ENCODE measurements at places on chromosomes 3 and 15. TPM values are rescaled to one million over a fixed set of nuclear protein-coding genes. Genes with fewer than 3 reads are reported as not detected.

DNA sequence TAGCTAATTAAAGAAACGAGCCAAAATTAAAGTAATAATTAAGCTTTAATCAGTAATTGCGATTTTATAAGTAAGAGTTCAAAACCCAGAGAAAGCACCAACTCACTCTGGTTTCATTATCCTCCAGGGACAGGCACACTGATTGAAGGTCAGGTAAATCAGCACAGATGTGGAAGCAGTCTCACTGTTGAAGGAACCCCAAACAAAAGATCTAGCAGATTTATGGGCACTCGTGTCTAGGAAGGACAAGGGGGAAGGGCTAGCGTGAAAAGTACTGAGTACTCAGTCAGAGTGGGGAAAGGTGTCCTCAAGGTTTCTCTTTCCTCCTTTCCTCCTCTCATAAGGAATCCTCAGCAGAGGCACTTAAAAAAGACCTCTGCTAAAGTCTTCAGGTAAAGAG lies 320.1 kb downstream of the PYDC2 start:
- DNase-seq, result no peak

DNA sequence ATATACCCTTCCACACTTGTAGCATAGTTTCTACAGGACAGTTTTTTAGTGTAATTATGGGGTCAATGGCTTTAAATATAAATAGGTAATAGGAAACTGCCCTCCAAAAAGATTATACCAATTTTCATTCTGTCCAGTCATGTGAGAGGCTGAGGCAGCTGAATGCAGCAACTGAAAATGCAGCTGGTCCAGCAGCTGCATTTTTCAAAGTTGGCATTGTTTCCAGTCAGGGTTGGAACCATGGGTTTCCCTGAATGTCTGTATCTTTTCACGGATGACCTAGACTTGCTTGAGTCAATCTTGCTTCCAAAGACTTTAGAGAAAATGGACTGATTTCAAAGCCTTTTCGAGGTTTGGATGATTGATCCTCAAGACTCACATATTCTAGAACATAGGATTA lies 9.9 kb upstream of the KNL1 start:
- no peak for DNase-seq

DNA sequence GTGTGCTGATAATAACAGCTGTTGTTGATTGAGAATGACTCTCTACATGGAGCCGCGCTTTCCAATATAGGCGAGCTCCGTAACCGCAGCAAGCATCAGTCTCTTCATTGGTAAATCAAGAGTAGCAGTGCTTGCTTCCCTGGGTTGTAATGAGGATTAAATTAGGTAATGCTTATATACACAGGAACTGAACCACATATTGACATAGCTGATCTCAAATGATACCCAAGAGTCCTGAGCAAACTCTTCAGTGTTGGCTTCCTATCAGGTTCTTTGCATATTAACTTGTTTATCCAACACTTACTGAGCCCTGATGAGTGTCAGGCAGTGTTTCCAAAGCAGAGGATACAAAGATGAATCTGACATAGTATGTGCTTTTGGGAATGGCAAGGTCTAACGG lies 46.4 kb upstream of the SLCO3A1 start:
- no peak for DNase-seq

DNA sequence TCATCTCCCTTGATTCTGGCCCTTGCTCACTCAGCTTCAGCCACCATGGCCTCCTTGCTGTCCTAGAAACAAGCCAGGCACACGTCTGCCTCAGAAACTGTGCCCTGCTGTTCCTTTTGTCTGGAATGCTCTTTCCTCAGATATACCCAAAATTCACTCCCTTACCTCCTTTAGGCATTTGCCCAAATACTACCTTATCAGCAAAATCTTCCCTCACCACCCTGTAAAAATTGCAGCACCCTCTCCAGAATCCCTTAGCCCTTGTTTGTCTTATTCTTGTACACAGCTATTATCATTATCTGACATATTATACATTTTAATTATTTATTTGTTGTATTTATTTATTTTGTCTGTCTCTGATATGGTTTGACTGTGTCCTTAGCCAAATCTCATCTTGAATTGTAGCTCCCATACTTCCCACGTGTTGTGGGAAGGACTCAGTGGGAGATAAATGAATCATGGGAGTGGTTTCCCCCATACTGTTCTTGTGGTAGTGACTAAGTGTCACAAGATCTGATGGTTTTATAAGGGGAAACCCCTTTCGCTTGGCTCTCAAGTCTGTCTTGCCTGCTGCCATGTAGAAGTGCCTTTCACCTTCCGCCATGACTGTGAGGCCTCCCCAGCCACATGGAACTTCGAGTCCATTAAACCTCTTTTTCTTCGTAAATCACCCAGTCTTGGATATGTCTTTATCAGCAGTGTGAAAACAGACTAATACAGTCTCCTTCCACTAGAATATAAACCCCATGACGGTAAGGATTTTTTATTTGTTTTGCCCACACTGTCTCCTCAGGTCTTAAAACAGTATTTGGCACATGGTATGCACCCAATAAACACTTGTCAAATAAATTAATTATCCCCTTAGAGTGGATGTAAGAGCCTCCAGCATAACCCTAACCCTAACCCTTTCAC lies 60.0 kb upstream of the STT3B start:
- DNase-seq, result peak; percentile 22

The COL6A5 gene
- not detected for polyA plus RNA-seq

- DNase-seq, result peak; percentile 6
These were observed 3.3 kb downstream of the FETUB start for GRCh38 chr3:186643493-186643892.

The GOLGA6L7 gene
- polyA plus RNA-seq, result not detected

GRCh38 chr3:162489853-162490252 lies 993.2 kb downstream of the OTOL1 start:
- no peak for DNase-seq

GRCh38 chr3:187967993-187968392 lies 186.0 kb upstream of the LPP start:
- no peak for DNase-seq

The COX17 gene
- polyA plus RNA-seq, result 102 TPM

DNA sequence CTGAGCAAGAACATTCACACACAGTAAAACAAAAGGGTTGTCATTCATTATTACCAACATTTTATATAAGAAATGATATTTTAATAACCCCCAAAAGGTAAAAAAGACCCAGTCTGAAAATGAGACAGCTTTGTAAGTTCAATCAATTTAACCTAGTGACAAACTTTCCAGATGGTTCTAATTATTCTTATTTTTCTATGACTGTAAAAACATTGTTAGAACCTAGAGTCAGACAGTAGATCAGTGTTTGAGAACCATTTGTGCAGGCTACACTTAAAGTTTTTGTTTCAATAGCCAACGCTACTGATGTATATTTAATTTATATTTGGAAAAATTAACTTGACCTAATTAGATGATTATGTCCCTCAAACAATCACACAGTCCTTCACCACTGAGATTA lies 708.4 kb upstream of the CBLB start:
- DNase-seq, result no peak

- no peak for DNase-seq
These were observed 105.7 kb downstream of the LRTM1 start for GRCh38 chr3:54822206-54822605.

The RHCG gene
- polyA plus RNA-seq, result not detected

- DNase-seq, result no peak
These were observed 2.6 kb downstream of the CYP19A1 start for GRCh38 chr15:51335538-51336410.

The SLC9C1 gene
- polyA plus RNA-seq, result not detected

DNA sequence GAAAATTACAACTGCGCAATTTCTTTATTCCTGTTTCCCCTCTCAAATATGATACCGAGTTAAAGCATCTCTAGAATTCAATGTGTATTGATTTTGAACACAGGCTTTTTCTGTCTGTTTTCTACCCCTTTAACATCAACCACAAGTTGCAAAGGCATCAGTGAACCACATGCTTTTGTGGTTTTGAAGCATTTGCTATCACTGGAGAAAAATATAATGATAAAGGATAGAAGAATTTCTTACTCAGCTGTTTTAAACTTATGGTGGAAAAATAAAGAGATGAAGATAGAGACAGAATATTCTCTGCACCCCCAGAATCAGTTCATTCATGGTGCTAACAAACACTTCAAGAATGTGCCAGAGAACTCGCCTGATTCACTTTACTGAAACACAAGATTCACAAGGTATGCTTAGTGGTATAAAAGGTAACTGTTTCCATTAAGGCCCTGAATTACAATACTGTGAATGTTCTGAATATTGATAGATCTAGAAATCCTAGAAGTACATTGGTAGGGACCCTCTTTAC lies 9.5 kb upstream of the DPPA4 start:
- DNase-seq, result no peak

The SKOR1 gene
- polyA plus RNA-seq, result not detected

- no peak for DNase-seq
These were observed 91.6 kb downstream of the PPARG start for GRCh38 chr3:12380461-12380860.

DNA sequence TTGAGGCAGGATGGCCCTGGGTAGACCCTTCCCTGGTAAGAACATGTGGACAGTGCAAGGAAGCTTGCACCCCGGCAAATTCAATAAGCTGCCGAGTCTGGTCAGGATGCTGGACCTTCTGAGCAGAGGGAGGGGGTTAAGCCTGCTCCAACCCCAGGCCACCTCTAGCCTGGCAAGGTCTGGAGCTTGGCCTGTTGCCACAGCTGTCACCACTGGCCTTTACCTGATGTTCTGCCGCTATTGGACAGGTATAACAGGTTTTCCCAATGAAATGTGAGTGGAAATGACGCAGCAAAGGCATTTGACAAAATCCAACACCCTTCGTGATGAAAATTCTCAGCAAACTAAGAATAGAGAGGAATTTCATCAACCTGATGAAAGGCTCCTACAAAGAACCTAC lies 699 bp upstream of the MESP1 start:
- no peak for DNase-seq

The RTP3 gene
- polyA plus RNA-seq, result not detected

DNA sequence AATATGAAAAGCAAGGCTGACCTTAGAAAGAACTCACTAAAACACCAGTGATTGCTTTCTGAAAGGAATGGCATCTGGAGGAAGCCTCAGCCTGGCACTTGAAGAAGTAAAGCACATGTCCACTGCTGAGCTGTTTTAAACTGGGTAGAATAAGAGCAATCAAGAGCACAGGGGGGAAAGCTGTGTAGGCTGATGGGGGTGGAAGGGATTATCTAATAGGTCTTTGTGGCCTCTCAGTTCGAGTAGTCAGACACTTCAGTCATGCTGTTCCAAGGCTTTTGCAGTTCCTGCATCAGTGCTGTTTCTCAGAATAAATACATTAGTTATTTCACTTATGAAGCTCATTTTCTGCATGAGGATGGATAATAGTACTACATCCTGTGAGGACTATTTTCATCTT lies 22.6 kb downstream of the CCDC191 start:
- no peak for DNase-seq

GRCh38 chr3:124203292-124203691 lies 211.4 kb upstream of the ROPN1 start:
- DNase-seq, result no peak

GRCh38 chr3:152505926-152506325 lies 237.2 kb downstream of the MBNL1 start:
- no peak for DNase-seq

The GOLGA6A gene
- not detected for polyA plus RNA-seq

DNA sequence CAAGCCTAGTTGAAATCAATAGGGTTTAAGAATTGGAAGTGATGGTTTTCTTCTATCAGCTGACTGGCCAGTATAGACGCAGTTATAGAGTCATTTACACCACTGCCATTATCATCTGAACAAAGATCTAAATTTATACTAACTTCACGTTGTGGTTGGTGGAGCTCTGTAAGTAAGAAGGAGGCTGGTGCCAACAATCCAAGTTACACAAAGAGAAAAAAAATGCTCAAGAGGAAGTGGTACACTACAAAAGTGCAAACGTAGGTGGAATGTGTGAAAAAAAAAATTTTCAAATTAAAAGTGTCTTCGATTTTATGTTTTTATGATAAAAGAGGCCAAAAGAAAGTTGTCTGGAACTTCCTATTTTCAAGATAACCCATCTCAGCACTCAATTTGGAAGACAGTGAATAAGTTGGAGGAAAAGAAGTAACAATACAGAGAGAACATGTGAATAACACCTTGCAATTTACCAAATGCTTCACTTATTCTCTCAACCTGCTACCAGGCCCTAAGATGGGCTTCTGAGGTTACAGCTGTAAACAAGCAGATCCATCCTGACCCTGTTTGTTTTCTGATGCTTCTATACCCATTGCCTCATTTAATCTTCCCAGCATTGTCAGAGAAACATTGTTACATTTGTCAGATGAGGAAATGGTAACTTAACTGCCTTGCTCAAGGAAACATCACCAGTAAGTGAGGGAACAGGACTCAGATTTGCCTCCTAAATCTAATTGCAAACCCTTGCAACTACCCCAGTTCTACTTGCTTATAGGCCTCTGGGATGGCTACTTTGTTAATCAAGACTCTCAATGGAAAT lies 12.0 kb upstream of the TASOR start:
- peak; percentile 65 for DNase-seq

The GOLGA8K gene
- not detected for polyA plus RNA-seq

The RCCD1 gene
- 1.6 TPM for polyA plus RNA-seq

The TM4SF1 gene
- not detected for polyA plus RNA-seq

DNA sequence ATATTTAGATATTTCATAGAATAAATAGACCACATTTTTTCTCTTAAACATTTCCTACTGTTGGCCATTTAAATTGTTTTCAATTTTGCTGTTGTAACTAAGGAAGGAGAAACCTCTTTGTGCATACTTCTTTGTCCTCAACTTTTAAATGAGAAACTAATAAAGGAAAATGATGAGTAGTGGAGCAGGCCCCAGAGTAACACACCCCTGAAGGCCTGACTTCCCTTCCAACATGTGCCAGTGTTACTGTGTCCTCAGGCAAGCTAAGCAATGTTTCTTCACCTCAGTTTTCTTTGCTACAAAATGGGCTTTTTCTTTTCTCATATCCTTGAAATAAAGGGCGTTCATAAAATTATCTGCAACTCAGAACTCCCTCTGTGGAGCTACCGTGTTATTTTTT lies 53.7 kb downstream of the RPL22L1 start:
- DNase-seq, result no peak

DNA sequence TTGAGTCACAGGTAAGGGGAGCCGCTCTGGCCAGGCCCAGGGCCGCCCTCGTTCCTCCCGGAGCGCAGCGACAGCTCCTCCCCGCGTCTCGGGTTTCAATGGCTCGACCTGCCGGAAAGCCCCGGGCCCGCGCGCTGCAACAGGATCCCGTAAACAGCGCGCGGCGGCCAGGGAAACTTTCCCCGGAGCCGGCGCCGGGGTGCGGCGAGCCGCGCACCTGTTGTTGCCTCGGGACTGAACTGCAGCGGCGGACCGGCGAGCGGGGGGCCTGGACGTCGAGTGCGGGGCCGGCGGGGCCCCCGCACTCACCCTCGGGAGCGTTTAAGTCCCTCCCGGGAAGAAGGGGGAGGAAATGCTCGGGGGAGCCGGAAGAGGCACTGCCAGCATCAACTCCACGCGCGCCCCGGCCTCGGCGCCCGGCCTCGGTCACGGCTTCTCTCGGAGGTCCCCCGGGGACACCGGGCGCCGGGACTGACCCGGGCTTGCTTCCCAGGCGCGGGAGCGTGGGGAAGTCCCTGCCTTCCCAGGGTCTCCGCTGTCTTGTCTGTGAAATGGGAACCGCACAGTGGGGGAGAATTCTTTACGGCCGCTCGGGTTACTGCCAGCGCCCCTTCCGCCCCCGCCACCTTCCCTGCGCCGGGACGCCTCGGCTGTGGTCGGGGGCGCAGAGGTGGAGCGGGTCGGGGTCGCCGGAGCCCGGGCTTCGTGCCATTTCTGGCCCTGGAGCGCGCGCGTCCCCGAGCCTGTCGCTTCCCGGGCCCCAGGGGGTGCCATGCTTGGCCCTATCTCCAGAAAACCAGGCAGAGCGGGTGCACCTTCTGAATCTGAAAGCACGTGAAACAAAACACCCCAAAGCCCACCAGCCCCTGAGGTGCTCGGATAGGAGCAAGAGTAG lies 7.5 kb upstream of the PGPEP1L start:
- peak; percentile 19 for DNase-seq
